Natural killer cell treated with Interleukin-12 subunit alpha and Interleukin-12 subunit beta and Interleukin-15 and Interleukin-18, amount 100 ng/mL, for 72 hours (primary cell): ENCODE measurements at places on chromosomes 12 and 14.

DNA sequence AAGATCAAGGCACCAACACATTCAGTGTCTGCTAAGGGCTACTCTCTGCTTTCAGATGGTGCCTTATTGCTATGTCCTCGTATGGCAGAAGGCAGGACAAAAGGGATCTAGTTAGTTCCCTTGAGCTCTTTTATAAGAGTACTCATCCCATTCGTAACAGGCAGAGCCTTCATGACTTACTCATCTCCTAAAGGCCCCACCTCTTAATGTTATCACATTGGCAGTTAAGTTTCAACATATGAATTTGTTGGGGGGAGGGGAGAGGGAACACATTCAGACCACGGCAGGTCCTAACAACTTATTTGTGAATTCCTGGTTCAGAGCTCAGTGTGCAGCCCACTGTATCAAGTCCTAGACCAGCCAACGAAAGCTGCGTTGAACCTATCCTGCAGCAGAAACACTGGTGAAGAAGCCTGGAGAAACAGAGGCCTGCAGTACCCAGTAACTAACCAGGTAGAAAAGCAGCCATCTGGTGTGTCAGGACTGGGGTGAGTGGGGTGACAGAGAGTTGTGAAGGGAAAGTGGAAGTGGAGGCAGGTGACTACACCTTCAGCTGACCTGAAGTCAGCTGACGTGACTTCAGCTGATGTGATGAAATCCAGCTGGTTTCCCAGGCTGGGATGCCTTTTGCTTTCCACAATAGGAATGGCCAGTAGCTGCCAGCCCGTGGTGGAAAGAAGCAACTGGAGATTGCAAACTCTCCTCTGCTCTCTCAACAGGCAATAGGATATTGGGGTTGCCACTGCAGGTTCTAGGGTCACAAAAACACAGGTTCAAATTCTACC lies 101.6 kb upstream of the PLXNC1 start:
- no peak for DNase-seq

- DNase-seq, result no peak
Observed at GRCh38 chr12:109836916-109837315, 3.7 kb upstream of the TRPV4 start.

GRCh38 chr14:68397371-68397811 lies 395.5 kb downstream of the ZFP36L1 start:
- DNase-seq, result no peak

GRCh38 chr12:115332945-115333344 lies 649.0 kb upstream of the TBX3 start:
- no peak for DNase-seq

GRCh38 chr14:75491376-75491978 lies 30.8 kb upstream of the BATF start:
- DNase-seq, result no peak

DNA sequence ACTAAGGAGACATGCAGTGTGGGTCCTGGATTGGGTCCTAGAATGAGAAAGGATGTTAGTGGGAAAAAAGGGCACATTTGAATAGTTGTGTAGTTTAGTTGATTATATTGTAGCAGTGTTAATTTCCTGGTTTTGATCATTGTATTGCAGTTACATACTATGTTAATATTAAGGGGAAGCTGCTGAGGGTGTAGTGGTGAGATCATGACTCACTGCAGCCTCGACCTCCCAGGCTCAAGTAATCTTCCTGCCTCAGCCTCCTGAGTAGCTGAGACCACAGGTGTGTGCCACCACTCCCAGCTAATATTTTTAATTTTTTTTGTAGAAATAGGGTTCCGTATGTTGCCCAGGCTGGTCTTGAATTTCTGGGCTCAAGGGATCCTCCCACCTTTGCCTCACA lies 21.7 kb downstream of the BORCS5 start:
- DNase-seq, result no peak
